CD4-positive, alpha-beta T cell treated with Interleukin-15 for 1 hour (primary cell): ENCODE measurements at places on chromosomes 1 and 21.

DNA sequence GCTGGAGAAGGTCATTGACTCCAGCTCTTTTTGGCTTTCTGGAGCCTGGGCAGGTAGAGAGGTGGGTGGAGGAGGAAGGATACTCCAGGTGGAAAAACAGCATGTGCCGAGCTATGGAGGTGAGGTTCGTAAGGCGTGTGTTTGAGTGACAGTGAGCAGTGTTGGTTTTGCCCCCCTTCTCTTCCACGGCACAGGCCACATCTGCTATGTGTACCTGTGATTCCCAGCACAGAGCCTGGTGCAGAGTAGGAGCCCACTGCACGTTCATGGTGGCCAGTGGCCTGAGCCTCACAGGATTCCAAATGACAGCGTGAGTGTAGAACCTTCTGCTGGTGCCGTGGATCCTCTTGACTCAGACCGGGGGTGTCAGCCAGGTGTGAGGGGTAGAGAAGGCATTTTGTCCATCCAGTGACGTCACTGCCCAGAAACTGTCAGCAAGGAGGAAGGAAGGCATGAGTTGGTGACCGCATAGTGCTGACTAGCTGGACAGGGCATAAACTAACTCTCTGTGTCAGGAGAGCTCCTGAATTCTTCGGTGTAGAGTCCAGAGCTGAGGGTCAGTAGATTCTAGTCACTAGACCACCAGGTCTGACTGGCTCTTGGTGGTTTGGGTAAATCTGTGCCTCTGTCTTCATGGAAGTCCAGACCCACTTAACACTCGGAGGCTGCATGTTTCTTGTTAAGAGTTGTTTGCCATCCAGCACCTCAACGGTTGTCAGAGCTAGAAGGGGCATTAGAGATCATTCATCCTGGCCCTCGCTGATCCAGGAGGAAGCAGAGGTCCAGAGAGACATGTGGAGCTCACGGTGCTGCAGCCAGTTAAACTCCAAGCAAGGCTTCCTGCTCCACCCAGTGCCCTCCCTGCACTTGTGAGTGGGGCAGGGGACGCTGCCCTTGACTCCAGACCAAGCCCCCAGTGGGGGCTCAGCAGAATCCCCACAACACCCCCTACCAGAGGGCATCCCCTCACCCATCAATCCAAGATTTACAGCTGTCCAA is 3.8 kb downstream of the QSOX1 start:
- DNase-seq: no peak

DNA sequence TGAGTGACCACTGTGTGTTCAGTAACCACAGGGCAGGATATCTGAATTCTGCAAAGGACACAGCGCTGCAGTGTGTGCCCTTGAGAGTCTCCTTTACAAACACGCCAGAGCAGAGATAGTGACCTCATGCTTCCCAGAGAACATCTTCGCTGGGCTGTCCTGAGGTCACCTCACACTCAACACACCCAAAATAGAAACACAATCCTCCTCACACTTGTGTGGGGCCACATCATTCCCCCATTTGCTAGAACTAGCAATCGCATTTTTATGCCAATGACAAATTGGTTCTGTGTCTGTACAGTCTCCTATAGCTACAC is 140.1 kb upstream of the NRIP1 start:
- no peak for DNase-seq

DNA sequence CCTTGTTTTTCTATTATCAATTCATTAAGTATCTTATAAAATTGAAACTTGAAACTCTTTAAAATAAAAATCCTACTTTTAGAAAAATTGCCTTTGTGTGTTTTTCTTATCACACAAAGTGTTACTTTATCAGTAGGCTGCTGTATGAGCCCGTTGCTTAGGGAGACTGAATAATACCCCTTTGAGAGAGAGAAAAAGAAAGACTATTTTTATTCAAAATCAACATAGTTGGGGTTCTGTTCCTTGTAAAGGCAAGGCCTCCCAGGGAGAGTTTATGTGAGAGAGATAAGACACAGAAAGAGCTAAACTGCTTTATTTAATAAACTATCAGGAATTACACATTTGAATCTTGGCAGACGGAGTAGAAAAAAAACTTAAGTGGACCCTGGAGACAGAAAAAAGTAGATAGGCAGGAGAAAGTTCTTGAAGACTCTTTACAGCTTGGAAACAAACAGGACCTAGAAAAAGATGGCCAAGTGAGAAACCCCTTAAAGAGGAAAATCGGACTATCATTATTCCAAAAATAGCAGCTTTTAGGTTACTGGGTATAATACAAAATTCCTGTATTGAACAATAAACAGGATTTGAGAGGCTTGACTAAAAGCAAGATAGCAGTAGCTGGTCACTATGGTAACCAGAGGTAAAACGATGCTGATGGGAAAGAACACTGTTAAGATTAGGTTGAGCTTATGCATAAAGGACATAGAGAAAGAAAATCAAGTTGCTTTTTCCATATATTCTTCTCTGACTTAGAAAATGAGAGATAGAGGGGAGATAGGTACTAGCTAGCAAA is 170.9 kb downstream of the LRRC7 start:
- no peak for DNase-seq

- no peak for DNase-seq
Observed at GRCh38 chr1:33943978-33944377, 80.1 kb downstream of the HMGB4 start.

DNA sequence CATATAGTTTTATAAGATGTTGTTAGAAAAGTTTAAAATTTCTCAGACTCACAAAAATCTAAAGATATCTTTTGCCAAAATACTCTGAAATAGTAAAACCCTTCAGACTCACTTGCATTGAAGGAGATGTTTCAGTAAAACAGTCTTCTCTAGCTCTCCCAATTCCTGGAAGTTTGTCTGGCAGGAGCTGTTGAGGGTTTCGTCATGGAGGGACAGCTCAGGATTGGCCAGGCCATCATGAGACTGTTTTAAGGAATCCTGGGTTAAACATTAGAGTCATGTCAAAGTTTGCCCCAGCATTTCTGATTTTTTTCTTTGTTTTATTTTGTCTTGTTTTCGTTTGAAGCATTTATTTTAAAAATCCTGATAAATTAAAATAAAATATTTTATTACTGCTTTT is 293.8 kb upstream of the PBX1 start:
- DNase-seq: no peak
